Activated T-cell treated with anti-CD3 and anti-CD28 coated beads for 48 hours (primary cell): ENCODE measurements at places on chromosomes 2 and 18.

- no peak for DNase-seq
These were observed 294.1 kb downstream of the CDCA7 start for GRCh38 chr2:173648816-173649215.

GRCh38 chr2:2663401-2664036 lies 332.4 kb upstream of the MYT1L start:
- no peak for DNase-seq

DNA sequence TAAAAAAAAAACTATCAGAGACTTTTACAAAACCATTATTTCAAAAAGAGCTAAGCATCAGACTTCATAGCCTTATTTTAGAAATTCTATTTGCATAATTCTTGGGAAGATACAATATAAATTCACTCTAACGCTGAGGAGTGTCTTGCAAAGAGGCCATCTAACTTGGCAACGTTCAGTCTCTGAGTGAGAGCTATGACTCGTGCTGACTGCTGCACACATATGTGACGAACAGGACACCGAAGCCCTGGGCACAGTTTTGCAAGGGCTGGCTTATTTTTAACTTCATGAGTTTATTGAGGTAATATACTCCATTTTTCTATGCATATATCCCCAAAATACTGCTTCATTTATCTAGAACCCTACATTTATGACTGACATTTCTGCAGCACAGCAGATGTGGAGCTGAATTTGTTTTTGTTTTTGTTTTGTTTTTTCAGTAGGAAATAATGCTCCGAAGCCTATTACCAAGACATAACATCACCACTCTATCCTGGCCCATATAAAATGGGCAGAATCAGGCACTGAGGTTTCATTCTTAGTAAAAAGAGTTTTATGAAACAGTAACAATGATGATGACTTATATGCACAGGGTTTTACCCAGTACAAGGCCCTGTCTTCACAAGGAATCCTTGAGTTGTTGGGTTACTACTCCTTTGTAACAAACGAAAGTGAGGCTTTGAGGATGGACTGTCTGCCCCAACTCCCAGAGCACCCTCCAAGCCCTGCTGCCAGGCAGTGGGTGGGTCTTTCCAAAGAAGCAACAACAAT lies 68.3 kb downstream of the CRACDL start:
- DNase-seq, result no peak

DNA sequence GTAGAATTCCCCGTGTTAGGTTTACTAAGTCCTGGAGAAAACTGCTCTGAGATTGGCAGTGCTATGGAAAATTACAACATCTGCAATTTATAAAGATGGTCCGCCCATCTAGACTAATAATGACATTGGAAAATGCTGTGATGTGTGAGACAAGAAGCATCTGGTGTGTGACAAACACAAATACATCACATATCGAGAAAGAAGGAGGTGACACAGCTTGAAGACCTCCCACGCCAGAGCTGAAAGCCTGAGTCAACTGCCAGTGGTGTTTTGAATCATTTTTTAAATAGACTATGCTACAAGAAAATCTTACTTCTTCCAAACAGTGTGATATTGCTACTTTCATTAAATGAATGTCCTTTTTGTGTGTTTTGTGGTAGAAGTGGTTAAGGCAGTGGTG lies 8.6 kb upstream of the ANO7 start:
- peak; percentile 35 for DNase-seq

DNA sequence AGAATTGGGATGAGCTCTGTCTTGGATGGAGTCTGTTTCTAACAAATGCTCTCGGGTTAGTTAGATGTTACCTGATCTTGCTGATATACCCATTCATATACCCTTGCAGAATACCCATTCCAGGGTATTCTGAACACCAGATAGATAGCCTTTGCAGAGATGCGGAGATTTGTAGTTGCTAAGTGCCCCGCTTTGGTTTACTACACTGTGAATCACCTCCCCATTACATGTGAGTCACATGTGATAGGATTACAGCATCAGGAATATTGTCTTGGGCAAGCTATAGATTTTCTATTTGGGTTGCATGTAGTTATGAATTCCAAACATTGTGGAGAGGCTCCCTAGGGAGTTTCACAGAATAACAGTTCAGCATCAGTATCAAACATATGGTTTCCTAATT lies 3.8 kb downstream of the VSNL1 start:
- no peak for DNase-seq

GRCh38 chr18:32297579-32298170 lies 107.8 kb downstream of the MEP1B start:
- DNase-seq, result no peak

DNA sequence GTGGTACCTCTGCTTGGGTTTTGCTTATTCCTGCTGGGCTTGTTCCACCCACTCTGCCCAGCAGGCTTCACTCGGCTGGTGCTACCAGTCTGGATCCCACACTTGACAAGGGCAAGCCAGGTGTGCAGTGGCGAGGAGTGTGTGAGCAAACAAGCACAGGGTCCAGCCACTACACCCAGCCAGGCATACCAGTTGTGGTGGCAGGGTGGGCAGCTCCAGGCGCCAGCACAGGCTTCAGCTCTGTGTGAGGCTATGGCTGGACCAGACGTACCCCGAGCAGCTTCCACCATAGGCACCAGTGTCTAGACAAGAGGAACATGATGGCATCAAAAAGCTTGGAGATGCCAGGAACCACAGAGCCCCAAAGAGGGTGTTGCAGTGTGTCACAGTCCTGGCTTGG lies 93.1 kb upstream of the GALNT5 start:
- no peak for DNase-seq

DNA sequence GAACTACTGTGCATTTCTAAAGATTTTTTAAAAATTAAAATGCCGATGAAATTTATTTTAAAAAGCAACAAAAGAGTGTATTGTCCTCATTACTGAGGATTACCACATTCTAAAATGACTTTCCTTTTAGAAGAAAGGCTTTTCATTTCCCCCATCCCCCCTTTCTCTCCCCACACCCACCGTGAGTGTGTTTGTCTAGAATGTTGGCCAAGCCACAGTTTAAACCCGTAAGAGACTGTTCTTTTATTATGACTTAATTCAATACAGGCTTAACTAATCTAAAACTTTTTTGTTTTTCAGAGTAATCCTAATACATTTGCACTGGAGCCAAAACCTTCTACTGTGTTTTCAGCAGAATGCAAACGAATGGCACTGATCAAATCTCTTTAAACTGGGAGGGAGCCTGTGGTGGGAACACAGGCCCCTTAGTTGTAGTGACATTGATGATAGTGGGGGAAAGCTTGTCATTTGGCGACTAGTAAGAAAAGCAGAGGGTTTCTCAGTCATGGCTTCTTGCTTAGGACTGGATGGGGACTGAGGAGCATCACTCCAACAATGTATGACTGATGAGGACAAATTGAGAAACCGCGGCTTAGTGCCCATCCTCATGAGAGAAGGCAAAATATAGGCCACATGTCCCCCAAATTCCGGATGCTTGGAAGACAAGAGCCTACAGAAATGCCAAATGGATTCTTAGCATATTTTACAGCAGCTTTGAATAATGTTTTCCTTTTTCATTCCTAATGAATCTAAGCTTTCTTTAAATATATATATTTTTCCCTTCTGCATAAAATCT lies 154.0 kb upstream of the SMIM21 start:
- no peak for DNase-seq

- DNase-seq, result no peak
These were observed 36.2 kb upstream of the IGFBP2 start for GRCh38 chr2:216596980-216597509.

DNA sequence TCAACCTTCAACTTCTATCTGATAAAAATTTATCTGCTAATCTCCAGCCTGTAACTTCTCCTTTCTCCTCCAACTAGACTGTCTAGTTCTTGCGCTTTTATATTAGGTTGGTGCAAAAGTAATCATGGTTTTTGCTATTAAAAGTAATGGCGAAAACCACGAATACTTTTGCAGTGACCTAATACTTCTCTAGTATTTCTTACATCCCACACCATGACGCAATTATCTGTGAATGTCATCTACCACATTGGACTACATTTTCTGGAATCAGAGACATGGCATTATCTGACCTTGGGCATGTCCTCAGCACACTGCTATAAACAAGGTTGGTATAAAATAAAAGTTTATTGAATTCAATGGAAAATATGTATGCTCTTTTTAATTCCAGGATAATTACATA lies 370.2 kb upstream of the LYPD1 start:
- no peak for DNase-seq

DNA sequence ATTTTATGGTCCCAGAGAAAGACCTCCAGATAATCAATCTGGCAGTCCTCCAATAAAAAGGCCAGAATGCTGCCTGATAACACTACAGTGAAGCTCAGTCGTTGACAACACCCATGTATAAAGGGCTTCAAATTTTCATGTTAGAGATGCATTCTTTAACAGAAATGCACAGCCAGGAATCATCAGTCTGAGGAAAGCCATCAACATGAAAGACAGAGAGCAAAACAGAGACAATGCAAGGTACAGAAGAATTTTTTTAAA lies 13.8 kb downstream of the BABAM2 start:
- DNase-seq, result no peak

- no peak for DNase-seq
These were observed 15.4 kb downstream of the MGAT5 start for GRCh38 chr2:134269230-134269629.

- no peak for DNase-seq
These were observed 87.9 kb downstream of the ICOS start for GRCh38 chr2:204024503-204024902.

- DNase-seq, result no peak
These were observed 108.1 kb upstream of the SLC1A4 start for GRCh38 chr2:64881037-64881492.

DNA sequence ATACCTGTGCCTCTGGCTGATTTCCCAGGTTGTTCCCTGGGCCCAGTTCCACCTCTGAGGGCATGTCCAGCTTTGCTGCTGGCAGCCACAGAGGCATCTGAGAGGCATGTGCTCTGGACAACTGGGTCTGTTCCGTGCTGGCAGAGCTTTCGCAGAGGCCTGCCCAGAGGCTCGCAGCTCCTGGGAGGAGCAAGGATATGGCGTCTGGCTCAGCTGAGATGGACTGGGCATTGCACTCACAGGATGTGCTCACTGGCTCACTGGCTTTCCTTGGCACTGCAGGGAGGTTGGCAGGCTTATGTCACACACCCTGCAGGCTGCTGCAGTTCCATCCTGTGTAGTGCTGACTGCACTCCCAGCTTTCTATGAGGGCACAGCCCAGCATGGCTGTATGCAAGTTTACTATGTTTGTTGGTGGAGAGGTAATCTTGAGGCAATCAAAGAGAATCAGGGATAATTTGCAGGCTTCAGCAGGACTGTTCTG lies 172.3 kb downstream of the PRKCE start:
- DNase-seq, result no peak

GRCh38 chr2:73069041-73069854 lies 2.3 kb downstream of the SFXN5 start:
- DNase-seq, result no peak

DNA sequence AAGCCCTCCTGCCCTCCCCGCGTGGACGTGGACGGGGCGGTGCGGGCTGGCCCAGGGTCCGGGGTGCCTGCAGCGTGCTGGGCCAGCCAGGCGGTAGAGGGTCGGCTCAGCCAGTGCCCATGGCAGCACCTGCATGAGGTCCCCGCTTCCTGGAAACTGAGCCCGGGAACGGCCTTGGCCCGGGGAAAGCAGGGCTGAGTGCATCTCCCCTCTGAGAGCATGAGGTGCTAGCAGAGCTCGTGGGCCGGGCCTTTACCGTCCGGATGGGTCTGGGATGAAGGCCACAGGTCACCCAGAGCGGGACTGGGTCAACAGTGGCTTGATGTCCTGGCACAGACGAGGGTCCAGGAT lies 39.8 kb downstream of the TSHZ1 start:
- no peak for DNase-seq
